ENCODE measurements at places on chromosomes 2 and 18. TPM values are rescaled to one million over a fixed set of nuclear protein-coding genes. Genes with fewer than 3 reads are reported as not detected.

Gene ACAA2
- total RNA-seq, result 63.1 TPM

Gene CRACDL
- total RNA-seq, result 0.72 TPM

Gene IL36B
- not detected for total RNA-seq

Gene CREB1
- 66.8 TPM for total RNA-seq

Gene KYNU
- 36.8 TPM for total RNA-seq

DNA sequence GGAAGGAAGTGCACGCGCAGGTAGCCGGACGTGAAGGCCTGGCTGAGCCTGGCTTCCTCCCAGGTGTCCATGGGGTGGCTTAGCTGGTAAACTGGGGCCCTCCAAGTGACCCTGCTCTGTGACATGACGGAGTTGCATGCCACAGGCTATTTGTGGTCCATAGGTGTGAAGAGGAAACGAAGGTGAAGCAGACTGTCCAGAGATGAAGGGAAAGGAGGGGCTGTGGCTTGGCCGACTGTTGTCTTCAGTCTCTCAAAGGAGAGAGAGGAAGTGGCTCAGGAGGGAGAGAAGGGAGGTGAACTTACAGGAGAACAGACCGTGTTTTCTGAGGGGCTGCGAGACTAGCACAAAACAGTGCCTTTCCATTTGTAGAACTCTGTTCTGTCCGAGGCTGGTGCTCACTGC, 19.3 kb downstream of the INPP5D start:
- peak; percentile 90 for DNase-seq

DNA sequence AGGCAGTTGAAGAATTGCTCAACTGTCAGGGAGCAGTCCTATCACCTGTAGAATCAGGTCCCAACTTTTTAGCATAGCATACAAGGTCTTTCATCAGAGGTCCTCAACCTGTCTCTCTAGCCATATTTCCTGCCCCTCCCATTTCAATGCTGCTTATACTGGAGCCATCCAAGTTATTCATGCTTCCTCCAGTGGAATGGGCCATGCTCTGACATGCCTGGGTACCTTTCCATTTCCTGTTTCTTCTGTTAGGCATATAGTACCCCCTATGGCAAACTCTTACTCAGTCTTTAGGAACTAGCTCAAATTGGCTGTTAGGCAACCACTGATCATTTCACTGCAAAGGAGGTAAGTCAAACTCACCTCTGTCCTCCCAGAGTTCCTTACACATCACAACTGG, 51.0 kb upstream of the ABCA12 start:
- no peak for DNase-seq

DNA sequence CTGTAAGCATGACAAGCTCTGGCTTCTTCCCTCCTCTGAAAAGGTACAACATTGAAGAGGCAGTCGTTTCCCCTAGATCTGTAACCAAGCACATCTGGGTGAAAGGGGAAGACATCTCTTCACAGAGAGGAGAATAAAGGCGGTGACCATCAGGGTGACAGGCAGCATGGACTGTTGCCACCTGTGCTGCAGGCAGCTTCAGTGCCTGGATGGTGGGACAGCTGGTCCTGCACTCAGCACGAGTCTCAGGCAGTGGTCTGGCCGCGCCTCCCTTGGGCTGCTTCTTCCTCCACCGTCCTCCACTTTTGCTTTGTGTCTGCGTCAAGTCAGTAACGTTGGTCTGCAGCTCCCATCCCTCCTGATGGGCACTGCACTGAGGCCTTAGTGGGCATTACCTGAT, 264.4 kb downstream of the NEDD4L start:
- DNase-seq, result no peak

GRCh38 chr2:240232961-240233884, 92.8 kb upstream of the OTOS start:
- no peak for DNase-seq

DNA sequence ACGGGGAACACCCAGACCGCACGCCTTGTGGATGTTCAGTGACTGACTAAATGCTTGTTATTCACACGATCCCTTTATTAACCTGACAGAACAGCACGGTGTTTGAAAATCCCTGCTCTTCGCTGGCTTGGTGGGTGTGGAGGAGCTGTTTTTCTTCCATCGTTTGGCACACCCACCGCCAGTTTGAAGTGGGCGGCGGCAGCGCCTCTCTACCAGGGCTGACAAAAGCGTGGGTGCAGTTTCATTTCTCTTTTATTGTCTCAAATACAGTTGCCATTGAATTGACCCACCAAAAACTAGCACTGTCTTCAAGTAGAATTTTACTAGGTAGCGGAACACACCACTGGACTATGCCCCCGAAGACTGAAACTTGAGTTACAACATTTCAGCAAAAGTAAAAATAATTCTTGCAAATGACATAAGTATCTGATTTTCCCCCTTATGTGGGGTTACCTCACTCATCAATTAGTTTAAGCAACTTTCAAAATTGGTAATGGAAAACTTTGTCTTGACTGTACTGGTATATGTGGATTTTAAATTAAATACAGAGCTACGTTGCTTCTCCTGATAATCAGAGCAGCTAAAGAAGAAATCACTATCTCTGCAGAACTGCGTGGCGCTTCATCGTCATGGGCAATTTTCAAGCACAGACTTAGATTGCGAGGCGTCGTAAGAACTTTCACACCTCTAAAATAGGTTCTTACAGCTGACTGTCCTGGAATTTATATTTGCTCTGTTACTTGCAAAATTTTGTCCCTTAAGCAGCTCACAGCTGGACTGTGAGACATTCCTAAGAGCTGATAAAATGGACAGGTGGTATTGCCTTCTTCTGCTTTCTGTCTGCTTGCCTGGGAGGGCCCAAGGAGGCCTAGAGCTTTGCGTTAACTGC, 60.9 kb downstream of the LDLRAD4 start:
- DNase-seq, result peak; percentile 26

- DNase-seq, result no peak
Observed at GRCh38 chr18:23542461-23542860, 39.1 kb downstream of the RMC1 start.

DNA sequence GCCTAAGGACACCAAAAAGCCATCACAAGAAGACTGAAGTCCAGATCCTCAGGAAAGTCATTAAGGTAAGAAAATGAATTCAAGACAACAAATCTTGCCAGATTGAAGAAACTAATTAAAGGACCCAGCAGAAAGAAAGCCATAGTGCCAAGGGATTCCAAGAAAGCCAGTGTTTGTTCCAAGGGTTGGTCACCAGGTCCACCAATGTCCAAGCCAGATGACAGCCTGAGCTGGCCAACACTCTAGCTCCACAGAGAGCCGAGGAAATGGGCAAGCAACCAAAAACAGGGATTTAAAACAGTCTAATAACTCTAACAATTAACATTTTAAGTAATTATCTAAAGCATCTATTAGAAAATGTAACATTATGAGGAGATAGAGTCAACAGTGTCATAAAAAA, 49.2 kb downstream of the DNER start:
- no peak for DNase-seq

DNA sequence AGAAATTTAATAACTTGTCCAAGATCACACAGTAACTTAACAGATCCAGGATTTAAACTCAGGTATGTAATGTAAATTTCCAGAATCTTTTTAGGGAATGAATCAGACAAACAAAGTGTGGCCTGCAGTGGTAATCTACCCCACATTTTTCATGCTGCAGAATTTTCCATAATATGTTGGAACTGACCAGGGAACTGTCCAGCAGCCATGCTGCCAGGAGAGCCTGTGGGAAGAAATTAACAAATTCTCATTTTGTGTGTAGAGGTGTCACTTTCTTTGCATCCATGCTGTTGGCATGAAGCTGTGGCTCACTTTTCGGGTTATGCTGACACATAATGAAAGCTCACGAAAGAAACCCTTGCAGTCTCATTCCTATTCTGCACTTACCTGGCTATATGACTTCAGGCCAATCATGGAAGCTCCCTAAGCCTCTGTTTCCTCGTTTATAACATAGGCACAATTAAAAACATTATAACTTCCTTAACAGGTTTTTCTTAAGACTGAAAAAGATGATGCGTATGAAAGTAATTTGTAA, 54.7 kb downstream of the CDKL4 start:
- no peak for DNase-seq

DNA sequence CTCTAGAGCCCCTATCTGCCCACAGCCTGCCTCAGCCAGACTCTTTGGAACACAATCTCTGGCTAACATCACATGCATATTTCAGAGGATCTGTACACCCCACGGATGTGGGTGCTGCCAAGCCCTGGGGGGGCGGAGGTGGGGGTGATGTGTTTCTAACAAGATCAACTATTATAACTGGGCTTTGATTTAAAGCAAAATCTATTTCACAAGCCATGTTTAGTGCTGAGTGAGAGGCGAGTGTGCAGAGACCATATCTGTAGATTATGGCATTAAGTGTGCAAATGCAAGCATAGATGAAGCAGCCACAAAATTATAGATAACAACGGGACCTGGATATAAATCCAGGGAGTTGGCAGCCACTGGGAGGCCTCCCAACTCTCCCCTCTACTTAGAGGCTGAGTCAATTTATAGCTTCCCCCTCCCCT, 135.8 kb upstream of the SMAD2 start:
- no peak for DNase-seq

DNA sequence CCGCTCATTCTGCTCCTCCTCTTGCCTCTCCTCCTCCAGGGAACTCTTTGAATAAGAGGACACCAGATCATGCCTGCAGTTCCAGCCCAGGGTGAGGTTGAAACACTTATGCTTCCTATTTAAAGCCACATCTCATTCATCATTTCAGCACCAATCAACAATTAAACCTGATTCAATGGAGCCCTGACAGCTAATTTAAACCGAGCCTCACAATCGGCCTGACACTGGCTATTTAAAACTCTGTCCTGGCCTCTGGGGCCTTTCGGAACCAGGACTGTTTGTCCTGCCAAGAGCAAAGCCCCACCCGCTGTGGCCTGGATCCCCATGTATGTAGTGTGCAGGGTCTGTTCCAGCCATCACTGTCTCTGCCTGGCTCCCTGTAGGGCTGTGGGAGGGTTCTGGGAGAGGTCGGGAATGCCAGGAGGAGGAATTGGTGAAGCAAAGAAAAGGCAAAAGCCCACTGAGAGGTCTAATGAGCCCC, 97.4 kb downstream of the MCFD2 start:
- DNase-seq, result no peak

GRCh38 chr18:67386032-67386431, 130.5 kb downstream of the DSEL start:
- DNase-seq, result no peak

DNA sequence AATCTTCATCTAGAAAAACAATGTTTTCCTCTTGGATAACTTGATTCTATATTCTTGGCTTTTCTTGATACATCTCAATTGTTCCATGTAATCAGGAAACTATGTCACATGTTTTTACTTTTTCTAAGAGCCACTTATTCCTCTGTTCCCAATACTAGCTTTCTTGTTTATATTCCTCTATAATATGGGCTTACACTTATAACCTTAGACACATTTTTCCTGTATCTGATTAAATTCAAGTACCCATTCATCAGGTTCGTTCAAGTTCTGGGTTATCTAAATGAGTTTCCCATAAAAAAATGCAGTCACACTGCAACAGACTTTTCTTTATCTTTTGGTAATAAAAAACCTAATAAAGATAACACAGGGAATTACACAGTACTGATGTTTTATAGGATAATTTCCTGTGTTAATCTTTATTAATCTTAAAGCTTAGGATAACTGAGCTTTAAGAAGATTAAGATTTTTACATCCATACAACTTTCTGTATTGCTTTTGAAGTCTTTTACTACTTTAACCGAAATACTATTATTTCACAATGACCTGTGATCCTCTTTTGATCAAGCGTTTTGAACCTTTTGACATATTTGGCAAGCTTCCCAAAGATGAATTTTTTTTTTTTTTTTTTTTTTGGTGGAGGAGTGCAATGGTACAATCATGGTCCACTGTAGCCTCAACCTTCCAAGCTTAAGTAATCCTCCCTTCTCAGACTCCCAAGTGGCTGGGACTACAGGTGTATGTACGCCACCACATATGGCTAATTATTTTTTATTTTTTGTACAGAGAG, 44.3 kb upstream of the C2orf66 start:
- DNase-seq, result no peak

DNA sequence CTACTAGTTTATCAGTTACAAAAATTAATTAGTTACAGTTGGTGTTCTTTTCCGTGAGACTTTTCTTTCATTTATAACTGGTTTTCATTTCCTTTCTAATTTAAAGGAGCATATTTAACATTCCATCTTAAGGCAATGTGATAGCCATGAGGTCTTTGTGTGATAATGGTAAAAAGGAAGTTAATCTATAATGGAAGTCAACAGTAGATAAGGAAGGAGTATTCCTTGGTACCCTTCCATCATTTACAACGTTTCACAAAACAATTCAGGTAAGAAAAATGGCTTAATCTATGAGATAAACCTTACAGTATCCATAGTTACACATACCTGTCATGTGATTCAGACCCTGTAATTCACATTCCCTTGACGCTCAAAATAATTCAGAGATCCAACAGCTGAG, 525.4 kb upstream of the VWC2L start:
- no peak for DNase-seq

DNA sequence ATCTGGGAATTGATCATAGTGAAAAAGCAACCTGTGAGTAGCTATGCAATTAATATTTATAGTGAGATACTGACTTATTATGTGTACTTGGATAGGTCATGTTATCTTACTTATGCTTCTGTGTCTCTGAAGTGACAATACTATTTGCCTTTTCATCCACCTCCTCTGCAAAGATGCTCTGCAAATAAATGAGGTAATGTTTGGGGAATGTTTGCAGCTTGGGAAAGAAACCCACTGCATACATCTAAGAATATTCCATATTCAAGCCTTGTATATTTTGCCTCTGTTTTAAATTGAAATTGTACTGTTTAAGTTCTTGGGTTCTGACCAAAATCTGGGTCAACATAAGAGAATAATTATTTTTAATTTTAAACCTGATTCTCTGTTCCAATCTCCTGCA, 217.4 kb upstream of the DTNA start:
- no peak for DNase-seq

DNA sequence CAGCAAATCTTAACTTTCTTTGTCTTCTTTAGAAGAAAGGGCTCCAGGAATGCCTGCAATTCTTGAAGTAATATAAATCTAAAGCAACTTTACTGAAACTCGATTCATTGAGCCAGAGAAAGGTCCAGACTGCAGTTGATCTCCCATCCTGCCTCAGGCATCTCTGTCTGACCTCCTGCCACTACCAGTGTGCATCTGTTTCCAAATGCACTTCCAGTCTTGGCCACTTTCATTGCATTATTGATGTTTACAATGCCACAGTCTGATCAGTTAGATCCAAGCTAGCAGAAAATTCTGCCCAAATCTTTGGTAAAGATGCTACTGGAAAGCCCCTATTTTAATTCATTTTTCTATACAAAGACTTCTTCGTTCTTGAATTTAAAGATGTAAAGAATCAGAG, 158.0 kb downstream of the RAPGEF4 start:
- no peak for DNase-seq

DNA sequence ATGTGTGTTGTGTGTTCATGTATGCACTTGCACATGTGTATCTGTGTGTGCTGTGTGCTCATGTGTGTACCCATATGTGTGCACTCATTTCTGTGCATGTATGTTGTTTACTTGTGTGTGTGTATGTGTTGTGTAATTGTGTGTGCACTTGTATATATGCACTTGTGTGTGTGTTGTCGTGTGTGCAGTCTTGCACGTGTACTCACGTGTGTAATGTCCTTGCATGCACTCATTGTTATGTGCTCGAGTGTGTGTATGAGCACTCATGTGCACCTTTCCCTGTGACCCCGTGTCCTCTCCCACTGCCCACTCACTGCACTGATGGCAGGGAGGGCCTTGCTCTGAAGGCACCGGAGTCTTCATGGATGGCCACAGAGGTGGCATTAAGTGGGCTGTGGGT, 92.0 kb downstream of the SMIM21 start:
- no peak for DNase-seq

GRCh38 chr2:128485761-128486639, 167.3 kb upstream of the HS6ST1 start:
- DNase-seq, result no peak

GRCh38 chr18:23890589-23890988, 124.0 kb upstream of the TTC39C start:
- no peak for DNase-seq

GRCh38 chr2:157291018-157291417, 33.5 kb downstream of the GALNT5 start:
- DNase-seq, result no peak
